ENCODE measurements at places on chromosomes 12 and 14.

DNA sequence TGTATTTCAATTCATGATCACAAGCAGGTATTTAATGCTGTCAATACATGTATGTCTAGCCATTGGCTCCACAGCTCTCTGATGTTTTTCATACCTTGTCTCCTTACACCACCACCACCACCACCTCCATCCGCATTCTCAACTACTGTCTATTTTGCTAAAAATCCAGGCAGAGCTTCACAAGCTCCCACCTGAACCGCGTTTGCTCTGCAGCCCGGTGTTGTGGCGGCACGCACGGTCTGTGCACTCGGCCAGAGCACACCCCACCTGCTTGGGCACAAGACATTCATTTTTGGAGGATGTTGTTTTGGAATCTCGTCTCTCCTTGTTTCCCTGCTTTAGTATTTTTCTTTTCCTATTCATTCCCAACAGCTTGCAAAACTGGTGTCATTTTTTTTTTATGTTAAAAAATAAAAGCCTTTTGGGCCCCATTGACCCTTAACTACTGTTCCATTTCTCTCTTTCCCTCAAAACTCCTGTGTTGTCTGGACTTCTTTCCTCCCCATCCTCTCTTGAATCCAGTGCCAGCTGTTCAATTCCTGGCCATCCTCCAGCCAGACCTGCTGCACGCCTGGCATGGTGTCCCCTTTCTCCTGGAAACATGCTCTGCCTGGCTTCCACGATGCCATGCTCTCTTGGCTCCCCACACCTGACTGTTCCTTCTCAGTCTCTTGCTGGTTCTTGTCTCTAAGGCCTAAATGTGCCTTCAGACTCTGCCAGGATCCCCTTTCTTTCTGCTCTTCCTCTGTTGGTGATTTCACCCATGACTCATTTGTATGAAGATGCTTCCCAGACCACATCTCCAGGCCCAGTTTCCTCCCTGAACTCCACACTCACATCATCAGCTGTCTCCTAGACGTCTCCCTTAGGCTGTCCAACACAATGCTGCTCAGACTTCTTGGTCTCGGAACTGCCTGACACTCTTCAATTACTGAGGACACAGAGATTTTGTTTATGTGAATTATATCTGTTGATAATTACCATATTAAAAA lies 37.9 kb downstream of the PIWIL1 start:
- no peak for DNase-seq

GRCh38 chr12:93886533-93887511 lies 209.6 kb downstream of the CRADD start:
- DNase-seq: no peak

DNA sequence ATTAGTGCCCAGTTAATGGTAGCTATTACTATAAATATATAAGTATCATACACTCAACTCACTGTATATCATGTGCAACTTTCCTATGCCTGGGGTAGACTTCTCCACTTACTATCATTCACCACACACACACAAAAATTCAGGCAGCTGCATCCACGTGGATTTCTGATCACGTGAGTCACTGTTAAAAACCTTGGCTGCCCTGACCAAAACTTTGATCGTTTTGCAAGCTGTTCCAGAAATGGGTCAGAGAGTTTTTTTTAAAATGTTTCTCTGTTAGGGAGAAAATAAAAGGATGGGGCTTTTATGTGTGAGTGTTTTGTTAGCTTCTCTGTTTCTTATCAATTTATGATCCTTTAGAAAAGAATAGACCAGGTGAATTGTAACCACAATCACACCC lies 198.2 kb upstream of the CNOT2 start:
- DNase-seq: no peak

DNA sequence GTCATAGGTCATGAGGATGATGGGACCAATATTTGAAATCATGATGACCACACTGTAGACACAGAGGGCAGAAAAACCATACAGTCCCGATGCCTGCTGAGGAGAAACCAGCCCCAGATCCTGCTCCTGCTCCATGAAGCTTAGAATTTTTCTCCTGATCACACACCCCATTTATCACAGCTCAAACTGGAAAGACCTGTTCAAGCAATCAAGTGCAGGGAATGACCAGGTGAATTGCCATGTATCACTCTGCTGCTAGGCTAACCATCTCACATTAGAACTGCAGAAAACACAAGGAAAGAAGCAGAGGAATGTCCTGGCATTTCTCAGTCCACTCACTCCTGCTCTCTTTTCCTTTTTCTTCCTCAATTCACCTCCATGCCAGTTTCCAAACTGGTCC lies 18.1 kb downstream of the MANSC1 start:
- no peak for DNase-seq

DNA sequence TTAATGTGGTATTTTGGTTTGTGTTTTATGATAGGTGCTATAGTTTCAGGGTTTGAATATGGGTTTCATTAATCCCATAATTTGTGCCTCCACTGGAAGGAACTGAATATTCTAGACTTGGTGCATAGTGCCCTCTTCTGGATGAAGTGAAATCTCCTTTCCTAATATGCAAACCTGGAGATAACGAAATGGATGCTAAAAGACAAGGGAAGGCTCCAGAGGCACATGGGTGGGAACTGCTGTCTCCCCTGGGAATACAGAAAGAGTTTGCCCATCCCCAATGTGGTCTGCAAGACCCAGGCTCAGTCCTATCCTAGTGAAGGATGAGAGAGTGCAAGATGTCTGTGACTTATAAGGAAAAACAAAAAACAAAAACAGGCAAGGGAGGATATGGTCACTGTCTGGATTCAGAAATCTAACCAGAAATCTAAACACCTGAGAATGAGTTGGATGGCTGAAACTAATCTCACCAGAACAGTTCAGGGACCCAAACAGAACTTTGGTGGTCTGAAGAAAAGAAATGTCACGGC lies 142.3 kb upstream of the TMPO start:
- DNase-seq: peak; percentile 37

DNA sequence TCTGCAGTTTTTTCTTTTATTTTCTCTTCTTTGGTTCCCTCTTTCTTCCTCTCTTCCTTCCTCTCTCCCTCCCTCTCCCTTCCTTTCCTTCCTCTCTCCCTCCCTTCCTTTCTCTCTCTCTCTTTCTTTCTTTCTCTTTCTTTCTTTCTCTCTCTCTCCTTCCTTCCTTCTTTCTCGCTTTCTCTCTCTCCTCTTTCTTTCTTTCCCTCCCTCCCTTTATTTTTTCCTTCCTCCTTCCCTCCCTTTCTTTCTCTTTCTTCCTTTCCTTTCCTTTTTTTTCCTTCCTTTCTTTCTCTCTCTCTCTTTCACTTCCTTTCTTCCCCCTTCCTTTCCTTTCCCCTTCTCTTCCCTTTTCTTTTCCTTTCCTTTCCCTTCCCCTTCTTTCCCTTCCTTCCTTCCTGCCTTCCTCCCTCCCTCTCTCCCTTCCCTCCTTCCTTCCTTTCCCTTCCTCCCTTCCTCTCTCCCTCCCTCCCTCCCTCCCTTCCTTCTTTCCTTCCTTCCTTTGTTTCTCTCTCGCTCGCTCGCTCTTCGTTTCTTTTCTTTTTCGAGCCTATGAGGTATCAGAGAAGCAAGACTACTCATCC lies 13.7 kb downstream of the CFAP54 start:
- no peak for DNase-seq

- no peak for DNase-seq
Measured at GRCh38 chr14:77714926-77715325, 7.0 kb downstream of the SLIRP start.

DNA sequence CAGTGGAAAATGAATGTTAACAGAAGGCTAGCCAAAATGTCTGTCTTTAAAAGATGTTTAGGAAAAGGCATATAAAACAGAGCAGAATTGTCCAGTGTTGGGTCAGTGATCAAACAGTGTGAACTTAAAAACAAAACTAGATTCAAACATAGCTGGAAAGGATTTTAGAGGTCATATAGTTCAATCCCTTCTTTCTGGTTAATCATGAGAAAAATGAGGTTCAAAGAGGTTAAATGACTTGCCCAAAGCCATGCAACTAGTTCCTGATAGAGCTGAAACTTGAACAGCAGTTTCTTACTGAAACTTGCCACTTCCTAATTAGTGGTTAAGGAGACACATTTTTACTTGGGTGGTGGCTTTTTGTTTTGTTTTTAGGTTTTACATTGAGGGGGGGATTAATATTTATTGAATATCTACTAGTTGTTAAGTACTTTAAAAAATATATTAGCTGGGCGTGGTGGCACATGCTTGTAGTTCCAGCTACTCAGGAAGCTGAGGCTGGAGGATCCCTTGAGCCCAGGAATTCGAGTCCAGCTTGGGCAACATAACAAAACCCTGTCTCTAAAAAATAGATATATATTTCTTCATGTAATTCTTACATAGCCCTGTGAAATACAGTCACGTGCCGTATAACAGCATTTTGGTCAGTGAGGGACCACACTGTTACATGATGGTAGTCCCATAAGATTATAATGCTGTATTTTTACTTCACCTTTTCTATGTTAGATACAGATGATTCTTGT lies 20.4 kb downstream of the ACVR1B start:
- DNase-seq: no peak

GRCh38 chr14:102323102-102323501 lies 3.6 kb downstream of the ZNF839 start:
- peak; percentile 68 for DNase-seq

GRCh38 chr12:11651785-11652184 lies 2.3 kb downstream of the ETV6 start:
- DNase-seq: no peak

DNA sequence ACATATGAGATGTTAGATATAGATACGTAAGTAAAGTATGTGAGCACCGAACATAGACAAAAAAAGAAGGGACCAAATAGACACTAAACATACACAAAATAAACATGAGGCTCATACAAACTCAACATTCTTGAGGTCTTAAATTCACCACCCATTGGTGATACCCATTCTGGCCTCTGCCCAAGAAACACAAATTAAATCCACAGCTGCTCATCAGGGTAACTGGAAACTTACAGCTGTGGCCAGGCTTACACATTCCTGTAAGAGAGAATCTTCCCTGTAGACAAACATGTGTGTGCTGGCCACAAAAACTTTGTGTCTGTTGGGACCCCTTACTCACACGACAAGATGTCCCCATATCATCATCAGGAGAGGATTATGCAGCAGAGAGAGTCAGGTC lies 22.4 kb downstream of the MAGOHB start:
- DNase-seq: peak; percentile 15

DNA sequence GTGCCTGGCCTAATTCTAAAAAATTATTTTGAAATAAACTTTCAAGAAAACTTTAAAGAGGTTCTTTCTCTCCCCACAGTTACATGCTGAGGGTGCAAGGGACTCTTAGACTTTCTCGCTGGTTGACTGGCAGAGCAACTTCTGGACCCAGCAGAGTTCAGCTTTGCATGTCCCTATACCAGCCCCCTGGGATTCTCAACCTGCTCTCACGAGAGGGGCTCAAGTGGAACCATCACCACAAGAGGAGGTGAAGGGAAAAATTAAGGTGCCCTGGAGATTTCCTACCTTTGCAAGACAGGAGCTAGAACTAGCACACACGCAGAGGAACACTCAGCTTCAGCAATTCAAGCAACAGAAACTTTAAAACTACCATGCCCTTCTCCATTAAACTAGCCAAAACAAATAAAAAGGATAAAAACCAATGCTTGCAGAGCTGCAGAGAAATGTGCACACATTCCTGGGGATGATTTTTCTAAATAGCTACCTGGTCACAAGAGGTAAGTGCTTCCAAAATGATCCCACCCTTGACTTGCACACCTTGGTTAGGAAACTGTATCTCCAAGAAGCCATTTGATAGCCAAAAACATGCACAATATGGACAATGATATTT lies 2.5 kb downstream of the HVCN1 start:
- DNase-seq: no peak

- DNase-seq: no peak
Measured at GRCh38 chr14:85590784-85591183, 60.8 kb downstream of the FLRT2 start.

DNA sequence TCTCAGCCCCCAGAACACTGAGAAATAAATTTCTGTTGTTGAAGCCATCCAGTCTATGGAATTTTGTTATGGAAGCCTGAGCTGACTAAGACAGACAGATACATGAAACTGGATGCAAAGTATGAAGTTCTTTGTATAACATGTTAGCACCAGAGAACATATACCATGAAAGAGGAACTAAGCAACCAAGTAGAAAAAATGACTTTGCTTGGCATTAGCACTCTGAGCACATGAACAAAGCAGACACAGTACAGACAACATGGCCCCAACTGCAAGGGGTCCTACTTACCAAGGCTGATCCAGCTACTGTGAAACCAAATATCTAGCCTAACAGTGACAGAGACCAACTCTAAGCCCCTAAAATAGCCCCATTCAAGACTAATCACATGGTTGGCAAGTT lies 13.8 kb downstream of the EXOC5 start:
- DNase-seq: no peak

DNA sequence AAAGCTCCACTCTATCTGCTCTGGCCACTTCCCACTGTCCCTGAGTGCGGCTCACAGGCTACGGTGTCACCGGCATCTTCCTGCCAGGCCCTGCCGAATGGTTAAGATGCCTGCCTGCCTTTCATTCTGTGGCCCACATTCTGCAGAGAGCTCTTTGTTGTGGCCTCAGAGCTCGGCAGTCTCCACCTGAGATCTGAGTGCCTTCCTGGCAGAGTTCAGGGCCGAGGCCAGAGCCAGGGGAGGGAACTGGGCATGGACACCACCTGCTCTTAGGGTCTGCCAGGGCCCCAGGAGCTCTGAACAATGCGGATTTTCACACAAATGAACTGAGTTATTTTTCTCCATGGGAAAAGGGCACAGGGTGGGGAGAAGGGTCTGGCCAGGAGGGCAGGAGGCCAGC lies 127.2 kb downstream of the RBM19 start:
- no peak for DNase-seq

DNA sequence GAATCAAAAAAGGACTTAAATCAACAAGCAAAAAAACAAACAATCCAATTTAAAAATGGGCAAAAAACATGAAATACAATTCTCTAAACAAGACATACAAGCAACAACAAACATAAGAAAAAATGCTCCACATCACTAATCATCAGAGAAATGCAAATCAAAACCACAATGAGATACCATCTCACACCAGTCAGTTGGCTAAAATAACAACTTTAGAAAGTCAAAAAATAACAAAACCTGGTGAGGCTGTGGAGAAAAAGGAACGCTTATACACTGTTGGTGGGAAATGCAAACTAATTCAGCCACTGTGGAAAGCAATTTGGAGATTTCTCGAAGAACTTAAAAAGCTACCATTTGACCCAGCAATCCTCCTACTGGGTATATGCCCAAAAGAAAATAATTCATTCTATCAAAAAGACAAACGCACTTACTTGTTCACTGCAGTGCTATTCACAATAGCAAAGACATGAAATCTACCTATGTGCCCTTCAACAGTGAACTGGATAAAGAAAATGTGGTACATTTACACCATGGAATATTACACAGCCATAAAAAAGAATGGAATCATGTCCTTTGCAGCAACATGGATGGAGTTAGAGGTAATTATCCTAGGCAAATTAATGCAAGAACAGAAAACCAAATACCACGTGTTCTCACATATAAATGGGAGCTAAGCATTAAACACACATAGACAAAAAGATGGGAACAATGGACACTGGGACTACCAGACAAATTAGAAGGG lies 26.9 kb downstream of the PRKD1 start:
- no peak for DNase-seq

- no peak for DNase-seq
Measured at GRCh38 chr12:3834774-3835173, 38.4 kb downstream of the PARP11 start.

GRCh38 chr12:113273053-113273725 lies 51.9 kb downstream of the TPCN1 start:
- DNase-seq: no peak

- DNase-seq: no peak
Measured at GRCh38 chr14:58944968-58945356, 243.5 kb upstream of the DAAM1 start.

Data from RPMI7951 (cell line).